Osteocyte (in vitro differentiated cells): ENCODE measurements at places on chromosomes 12 and 14. TPM values are rescaled to one million over a fixed set of nuclear protein-coding genes. Genes with fewer than 3 reads are reported as not detected.

DNA sequence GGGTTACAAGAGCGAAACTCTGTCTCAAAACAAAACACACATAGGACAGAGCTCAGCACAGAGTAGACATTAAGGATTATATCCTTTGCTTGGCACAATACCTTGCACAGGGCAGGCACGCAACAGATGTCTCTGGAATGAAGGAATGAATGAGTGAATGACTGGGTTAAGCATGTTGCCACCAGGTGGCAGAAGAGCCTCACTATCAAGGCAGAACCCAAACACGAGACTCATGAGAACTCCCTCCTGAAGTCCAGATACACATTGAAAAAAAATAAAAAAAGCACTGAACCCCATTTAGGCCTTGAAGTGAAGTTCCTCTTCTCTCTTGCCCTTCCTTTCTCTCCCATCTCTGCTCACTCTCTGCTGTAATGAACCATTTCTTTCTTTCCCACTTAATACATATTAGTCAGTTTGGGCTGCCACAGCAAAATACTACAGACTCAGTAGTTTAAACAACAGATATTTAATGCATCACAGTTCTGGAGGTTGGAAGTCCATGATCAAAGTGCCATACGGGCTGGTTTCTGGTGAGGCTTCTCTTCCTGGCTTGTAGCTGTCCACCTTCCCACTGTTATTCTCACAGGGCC is 26.6 kb upstream of the LTA4H start:
- peak; percentile 86 for DNase-seq

The FOXN4 gene
- not detected in 2 replicates for total RNA-seq

- no peak for DNase-seq
Measured at GRCh38 chr12:76573840-76574373, 14.3 kb upstream of the OSBPL8 start.

DNA sequence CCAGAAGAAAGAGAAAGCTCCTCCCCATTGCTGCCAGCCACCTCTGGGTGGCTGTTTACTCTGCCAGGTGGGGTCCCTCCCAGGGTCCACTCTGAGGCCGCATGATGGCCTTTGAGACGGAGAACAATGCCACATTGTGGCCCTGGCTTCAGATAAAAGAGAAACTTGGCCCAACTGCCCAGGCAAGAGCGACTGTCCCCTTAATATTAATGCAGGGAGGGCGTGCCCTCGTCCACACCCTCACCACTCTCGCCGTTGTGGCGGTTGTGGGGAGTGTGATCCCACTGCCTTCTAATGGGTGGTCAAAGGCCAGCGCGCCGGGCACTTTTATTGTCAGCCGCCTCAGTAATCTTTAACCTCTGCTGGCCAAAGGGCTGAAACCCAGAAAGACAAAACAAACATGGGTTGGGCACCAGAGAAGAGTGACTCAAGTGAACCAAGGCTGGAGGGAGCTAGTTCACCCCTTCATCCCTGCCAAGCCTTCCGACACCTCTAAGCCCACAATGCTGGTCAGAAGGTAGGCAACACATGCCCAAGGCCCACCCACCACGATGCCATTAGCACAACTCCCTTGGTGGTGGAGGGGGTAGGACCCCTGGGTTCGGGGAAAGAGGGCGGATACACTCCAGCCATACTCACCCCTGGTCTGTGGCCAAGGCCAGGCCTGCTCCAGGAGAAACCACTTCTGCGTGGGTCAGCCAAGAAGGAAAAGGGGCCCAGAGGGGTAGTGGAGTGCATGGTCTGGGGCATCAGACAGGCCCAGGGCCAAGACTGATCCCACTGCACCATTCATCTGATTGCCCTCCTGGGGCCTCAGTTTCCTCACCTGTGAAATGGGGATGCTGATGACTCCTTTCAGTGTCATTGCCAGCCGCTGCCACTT is 44.5 kb upstream of the BCL11B start:
- DNase-seq = peak; percentile 77

The RAB3IP gene
- total RNA-seq = 16.5 and 16.9 TPM in 2 replicates

The METAP2 gene
- total RNA-seq = 71.0 and 76.6 TPM in 2 replicates
